Common myeloid progenitor, CD34-positive (primary cell): ENCODE measurements at places on chromosomes 4 and X.
A peak's percentile ranks its signal among the peaks of the same experiment; 100 is the strongest.

DNA sequence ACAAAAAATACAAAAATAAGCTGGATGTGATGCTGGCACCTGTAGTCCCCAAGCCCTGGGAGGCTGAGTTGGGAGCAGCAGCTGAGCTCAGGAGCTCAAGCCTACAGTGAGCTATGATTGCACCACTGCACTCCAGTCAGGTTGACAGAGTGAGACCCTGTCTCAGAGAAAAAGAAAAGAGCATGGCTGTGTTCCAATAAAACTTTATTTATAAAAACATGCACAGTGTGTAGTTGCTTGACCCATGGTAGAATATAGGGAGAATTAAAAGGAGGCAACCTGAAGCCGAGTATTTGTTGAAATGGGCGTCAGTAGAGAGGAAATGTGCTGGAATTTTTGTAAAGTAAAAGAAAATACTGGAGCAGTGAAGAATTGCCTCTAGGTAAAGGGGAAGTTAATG lies 27.0 kb downstream of the GYG2 start:
- no peak for DNase-seq

- DNase-seq, result no peak
Measured at GRCh38 chr4:78120144-78120880, 63.2 kb downstream of the FRAS1 start.

DNA sequence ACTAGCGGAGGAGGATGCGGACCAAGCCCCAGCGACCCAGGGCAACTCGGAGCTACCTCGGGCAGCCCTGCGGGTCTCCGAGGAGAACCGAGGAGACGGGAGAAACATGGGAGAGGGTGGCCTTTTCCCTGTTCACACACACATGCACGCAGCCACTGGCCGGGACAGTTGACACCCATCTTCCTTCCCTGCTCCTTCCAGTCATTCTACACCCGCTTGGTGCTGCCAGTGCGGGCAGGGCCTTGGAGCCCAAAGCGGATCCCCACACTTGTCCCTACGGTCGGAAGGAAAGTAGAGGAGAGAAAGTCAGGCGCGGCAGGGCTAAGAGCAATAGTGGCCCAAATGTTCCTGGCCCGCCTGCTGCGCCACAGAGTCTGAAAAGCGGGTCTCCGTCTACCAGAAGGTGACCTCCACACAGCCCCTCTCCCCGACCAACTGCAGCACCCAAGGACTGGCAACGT lies 1.1 kb upstream of the PPP3CA start:
- DNase-seq, result no peak

DNA sequence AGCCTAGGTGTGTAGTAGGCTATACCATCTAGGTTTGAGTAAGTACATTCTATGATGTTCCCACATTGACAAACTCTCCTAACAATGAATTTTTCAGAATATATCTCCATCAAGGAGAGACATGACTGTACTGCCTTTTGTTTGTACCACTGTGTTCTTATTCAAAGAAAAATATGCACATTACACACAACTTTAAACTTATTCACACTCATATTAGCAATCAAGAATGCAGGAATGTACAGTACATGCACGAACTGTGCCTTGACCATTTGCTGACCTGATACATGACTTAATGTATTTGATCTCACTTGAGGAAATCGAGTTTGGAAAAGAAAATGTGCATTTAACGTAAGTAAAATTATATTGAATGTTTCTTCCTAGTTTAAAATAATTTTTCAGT lies 525.1 kb upstream of the AGA start:
- DNase-seq, result no peak

- DNase-seq, result peak; percentile 94
Measured at GRCh38 chr4:184745831-184746795, 12.2 kb upstream of the CENPU start.
